Brain microvascular endothelial cell (primary cell): ENCODE measurements at places on chromosomes 5 and 9.
A peak's percentile ranks its signal among the peaks of the same experiment; 100 is the strongest.

DNA sequence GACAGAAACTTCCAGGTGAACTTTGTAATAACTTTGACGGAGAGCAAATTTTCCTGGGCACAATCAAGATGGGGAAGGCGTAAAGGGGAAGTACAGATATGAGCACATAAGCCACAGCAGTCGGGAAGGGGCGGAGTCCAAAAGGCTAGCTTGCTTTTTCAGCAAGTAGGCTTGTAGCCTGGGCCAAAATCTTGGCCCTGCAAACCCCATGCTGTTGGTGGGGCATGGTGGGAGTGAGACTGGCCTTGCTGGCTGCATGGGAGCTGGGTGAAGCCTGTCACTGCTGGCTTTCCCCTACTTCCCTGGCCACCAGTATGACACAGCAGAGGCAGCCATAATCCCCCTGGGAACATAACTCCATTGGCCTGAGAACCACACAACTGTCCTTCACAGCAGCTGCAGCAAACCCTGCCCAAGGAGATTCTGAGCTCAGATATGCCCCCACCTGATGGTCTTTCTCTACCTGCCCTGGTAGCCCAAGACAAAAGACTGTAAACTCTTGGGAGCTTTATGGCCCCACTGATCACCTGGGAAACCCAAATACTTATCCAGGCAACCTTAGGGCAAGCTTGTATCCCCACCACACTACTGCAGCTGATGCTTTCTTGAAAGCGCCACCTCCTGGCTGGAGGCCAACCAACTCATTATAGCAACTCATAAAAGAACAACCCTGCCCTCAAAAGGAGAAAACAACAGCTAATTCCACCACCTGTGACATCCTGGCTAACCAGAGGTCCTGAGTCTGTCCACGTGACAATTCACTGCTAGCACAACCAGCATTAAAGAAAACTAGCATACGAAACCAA is 24.0 kb downstream of the DCTN4 start:
- no peak for DNase-seq

DNA sequence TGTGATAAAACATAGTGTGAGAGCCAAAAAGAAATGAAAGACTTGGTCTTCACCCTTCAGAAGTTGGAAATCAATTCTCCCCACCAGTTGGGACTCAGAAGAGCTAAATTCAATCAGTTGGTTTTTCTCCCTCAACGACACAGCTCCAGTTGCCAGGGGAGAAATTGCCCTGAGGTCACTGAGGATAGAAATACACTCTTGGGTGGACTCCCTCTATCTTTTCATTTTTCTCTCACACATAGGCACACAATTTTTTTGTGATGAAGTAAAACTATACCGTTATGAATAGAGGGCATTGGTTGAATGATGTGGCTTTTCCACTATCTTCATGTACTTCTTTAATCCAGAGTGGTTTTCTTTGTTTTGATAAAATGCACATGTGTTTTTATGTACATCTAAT is 80.2 kb downstream of the ZNF366 start:
- no peak for DNase-seq

GRCh38 chr9:114476891-114477469 is 28.3 kb downstream of the WHRN start:
- no peak for DNase-seq

DNA sequence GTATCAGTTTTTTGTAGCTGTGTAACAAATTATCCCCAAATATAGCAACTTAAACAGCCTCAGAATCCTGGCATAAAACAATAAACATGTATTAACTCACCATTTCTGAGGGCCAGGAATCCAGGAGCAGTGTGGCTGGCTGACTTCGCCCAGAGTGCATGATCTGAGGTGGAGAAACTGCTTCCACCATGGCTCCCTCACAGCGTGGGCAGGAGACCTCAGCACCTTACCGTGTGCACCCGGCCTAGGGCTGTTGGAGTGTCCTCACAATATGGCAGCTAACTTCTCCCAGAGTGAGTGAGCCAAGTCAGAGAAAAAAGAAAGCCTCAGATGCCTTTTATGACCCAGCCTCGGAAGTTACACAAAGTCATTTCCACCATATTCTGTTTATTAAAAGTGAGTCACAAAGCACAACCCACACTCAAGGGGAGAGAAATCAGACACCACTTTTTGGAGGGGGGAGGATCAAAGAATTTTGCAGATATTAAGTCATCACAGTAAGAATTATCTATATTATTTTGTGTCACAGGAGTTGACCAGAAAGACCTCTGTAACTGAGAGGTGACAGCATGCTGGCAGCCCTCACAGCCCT is 59.6 kb downstream of the TSTD2 start:
- no peak for DNase-seq

GRCh38 chr5:6705088-6705487 is 8.1 kb upstream of the TENT4A start:
- no peak for DNase-seq

GRCh38 chr9:129033216-129033615 is 3.2 kb upstream of the MIGA2 start:
- no peak for DNase-seq

- DNase-seq = no peak
Observed at GRCh38 chr9:84140535-84141101, 160.0 kb downstream of the RMI1 start.

DNA sequence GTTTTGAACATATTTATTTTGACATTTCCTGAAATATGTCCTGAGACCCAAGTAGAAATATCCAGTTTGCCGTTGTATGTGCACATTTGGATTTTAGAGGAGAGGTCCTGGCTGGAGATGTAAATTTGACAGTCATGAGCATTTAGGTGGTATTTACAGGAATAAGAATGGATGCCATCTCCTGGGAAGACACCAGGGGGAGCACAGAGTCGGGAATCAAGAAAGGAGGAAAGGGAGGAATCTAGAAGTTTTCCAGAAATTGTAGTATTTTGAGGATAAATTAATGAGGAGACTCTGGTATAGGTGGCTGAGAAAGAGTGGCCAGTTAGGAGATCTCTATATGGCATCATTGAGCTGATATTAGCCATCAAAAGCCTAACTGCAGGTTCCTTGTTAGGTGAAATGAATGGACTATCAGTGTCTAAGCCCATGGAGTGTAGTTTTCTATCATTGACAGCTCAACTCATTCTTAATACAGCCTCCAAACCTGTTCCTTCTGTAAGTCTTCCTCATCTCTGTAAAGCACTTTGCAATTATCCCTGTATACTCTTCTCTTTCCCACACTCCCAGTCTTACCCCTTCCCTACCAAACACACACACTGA is 7.2 kb downstream of the GAPT start:
- peak; percentile 38 for DNase-seq

DNA sequence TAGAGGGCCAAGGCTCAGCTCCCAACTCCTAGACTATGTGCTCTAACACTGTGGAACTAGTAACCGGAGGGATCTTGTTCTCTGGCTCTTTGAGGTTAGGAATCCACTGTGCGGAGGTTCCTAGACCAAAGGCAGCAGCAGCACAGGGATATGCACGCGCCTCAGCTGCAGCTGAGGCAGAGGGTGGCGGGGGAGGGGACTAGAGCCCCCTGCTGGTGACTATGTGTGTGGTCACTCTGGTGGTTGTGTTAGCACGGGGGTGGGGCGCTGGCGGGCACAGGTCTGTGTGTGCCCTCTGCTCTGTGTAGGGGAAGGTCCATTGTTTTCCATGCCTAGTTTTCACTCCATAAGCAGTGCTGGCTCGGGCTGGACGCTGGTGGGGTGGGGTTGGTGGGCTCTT is 458.0 kb upstream of the IZUMO3 start:
- DNase-seq = no peak

GRCh38 chr5:167580608-167581007 is 710.8 kb upstream of the WWC1 start:
- DNase-seq = no peak

- peak; percentile 100 for DNase-seq
Observed at GRCh38 chr5:76790632-76791290, 28.1 kb upstream of the F2RL1 start.

DNA sequence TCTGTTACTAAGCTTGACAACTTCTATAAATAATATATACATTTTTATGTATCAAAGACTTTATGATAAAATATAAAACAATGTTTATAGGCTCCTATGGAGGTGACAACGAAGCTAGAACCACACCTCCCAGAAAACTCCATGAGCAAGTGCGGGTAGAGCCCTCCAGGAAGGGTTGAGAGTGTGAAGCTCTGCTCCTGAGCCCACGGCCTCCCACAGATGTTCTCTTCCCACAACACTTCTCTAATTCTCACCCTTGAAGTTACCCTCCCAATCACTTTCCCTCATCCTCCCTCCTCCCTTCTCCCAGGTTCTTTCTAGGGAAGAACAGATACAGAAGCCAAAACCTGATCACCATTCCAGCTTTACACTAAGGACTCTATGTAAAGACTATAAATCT is 427.6 kb downstream of the SPOCK1 start:
- DNase-seq = no peak

- peak; percentile 31 for DNase-seq
Observed at GRCh38 chr9:115276621-115277020, 158.7 kb upstream of the TNC start.

GRCh38 chr9:132769906-132770769 is 99.9 kb downstream of the GTF3C4 start:
- DNase-seq = peak; percentile 35

DNA sequence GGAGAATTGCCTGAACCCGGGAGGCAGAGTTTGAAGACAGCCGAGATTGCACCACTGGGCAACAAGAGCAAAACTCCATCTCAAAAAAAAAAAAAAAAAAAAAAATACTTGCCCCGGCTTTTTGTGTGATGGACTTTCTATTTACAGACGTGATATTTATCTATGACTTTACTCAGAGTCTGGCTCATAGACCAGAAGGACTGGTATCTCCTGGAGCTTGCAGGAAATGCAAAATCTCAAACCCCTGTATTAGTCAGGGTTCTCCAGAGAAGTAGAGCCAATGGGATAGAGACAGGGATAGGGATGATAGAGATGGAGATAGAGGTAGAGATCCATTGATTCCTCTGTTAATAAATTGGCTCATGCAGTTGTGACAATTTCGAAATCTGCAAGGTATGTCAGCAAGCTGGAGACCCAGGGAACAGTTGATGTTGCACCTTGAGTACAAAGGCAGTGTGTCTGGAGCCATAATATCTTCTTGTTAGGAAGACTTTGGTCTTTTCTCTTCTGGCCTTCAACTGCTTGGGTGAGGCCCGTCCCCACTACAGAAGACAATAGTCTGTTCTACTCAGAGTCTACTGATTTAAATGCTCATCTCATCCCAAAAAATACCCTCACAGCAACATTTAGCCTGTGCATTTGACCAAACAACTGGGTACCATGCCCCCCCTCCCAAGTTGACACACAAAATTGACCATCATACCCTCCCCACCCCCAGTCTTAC is 195.4 kb upstream of the MSX2 start:
- no peak for DNase-seq

DNA sequence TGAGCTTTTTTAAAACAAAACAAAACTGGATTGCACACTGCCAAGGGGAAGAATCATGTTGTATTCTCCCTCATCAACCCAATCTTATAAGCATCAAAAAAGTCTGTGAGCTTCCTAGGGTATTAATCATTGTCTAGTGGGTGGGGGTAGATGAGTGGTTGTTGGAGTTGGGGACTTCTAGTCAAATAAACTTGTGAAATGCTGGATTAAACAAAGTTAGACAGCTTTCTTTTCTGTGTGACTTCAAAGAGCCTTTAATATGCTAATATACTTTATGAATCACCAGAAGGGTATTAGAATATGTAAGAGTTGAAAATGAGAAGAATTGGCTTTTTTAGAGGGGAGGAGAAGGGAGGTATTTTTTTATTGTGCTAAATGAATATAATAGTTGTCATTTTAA is 87.7 kb downstream of the GALNT10 start:
- no peak for DNase-seq

- peak; percentile 47 for DNase-seq
Observed at GRCh38 chr9:4985386-4986266, 554 bp downstream of the JAK2 start.

DNA sequence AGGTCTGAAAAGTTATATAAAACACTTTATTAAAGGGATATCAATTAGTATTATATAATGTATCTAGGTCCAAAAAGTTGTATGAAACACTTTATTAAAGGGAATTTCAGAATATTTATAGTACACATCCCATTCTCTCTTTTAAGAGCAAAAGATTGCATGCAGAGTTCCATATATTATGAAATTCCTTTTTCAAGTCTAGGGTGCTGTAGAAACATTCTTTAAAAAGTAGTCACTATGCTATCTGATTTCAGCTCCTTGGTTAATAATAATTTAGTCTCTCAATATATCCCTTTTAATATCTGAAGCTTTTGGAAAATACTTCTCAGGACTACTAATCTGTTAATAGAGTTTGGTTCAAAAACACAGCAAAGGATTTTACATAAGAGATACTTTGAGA is 1496.1 kb upstream of the C9orf72 start:
- no peak for DNase-seq

DNA sequence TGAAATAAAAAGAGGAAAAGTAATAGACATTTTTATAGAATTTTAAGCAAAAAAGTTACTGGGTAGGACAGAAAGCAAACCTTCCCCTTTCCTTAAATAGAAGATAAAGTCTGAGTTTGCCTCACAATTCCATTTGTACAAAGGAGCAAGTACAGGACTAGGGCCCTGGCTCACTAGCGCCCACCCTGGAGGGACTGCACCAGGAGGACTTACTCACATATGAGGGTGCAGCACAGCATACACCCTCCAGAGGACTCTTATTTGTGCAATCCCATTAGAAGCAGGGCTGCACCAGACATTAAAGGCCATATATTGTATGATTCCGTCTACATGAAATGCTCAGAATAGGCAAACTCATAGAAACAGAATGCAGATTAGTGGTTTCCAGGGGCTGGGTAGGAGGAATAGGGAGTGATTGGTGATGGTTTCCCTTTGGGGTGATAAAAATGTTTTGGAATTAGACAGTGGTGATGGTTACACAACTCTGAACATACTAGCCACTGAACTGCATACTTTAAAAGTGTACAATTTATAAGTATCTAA is 4.5 kb downstream of the REEP5 start:
- DNase-seq = no peak

- no peak for DNase-seq
Observed at GRCh38 chr5:19751326-19751725, 236.7 kb downstream of the CDH18 start.

DNA sequence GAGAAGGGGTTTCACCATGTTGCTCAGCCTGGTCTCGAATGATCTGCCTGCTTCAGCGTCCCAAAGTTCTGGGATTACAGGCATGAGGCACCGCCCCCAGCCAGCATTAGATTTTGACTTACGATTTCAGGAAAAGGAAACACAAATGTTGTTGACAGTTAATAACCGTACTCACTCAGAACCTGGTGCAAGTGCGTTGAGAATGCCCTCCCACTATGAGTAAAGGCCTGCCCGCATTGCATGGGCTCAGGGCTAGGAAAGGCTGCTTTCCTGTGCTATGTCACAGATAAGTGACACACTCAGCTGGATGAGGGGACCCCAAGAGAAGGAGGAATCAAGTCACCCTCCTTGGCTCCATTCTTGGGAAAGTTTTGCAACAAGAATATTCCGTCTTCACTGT is 42.4 kb downstream of the NDST1 start:
- DNase-seq = no peak

- DNase-seq = no peak
Observed at GRCh38 chr9:70554881-70555280, 140.4 kb upstream of the KLF9 start.

GRCh38 chr5:111425205-111425604 is 87.1 kb downstream of the STARD4 start:
- no peak for DNase-seq
